ENCODE measurements at places on chromosomes 6 and 20. TPM values are rescaled to one million over a fixed set of nuclear protein-coding genes. Genes with fewer than 3 reads are reported as not detected.

GRCh38 chr20:9206486-9206885, 137.6 kb downstream of the PLCB4 start:
- no peak overlapping the region for H3K27ac ChIP-seq
- H3K36me3 ChIP-seq, result no peaks in the 10 kb centered on the region
- H3K27me3 ChIP-seq, result no peaks in the 10 kb centered on the region
- H3K4me1 ChIP-seq, result no peaks in the 10 kb centered on the region

DNA sequence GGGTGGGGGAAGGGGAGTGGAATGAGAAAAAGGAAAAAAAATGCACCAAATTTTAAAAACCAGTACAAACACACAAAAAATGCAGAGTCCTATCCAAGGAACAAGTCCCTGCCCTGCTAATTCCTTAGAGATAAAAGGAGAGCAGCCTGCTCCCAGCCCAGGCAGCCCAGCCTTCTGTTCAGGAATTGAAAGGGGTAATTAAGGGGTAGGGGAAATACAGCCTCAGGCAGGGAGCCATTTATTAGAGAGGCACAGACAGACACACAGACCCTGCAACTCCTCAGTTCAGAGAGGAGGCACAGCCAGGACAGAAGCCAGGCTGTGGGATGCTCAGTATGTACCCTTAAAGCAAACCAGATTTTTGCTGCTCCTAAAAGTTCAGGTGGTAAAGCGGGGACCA, 137.2 kb downstream of the EYA2 start:
- no peak overlapping the region for H3K4me3 ChIP-seq
- H3K4me1 ChIP-seq, result no peaks in the 10 kb centered on the region
- DNase-seq, result no peak
- no peaks in the 10 kb centered on the region for H3K36me3 ChIP-seq
- H3K27ac ChIP-seq, result no peak overlapping the region

- no peaks in the 10 kb centered on the region for H3K36me3 ChIP-seq
- H3K27me3 ChIP-seq, result no peaks in the 10 kb centered on the region
- no peak overlapping the region for H3K4me3 ChIP-seq
- no peak overlapping the region for H3K27ac ChIP-seq
- DNase-seq, result peak; percentile 53
Observed at GRCh38 chr6:137928286-137928685, 61.2 kb downstream of the TNFAIP3 start.

Gene UBD
- total RNA-seq, result 4.4 TPM

Gene EDN3
- total RNA-seq, result not detected

Gene EGFL8
- total RNA-seq, result 20.7 TPM

Gene SEMG1
- not detected for total RNA-seq
